ENCODE measurements at places on chromosomes 16 and 17.

DNA sequence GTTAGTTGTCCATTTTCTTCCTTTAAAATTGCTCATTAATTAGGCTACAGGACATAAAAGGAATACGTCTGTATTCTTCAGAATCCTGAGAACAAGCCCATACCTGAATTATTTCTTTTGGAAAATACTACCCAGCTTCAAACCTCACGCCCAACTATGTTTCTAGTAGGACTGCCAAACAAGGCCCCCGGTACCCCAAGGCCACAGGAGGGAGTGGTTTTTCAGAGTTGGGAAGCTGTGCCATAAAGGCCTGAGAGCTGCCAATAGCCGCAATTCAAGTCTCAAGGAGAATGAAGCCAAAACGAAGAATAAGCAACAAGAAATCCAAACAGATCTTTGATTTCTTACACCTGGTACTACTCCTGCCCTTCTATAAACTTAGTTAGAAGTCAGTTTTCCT is 48.3 kb downstream of the UBE2G1 start:
- DNase-seq = no peak

DNA sequence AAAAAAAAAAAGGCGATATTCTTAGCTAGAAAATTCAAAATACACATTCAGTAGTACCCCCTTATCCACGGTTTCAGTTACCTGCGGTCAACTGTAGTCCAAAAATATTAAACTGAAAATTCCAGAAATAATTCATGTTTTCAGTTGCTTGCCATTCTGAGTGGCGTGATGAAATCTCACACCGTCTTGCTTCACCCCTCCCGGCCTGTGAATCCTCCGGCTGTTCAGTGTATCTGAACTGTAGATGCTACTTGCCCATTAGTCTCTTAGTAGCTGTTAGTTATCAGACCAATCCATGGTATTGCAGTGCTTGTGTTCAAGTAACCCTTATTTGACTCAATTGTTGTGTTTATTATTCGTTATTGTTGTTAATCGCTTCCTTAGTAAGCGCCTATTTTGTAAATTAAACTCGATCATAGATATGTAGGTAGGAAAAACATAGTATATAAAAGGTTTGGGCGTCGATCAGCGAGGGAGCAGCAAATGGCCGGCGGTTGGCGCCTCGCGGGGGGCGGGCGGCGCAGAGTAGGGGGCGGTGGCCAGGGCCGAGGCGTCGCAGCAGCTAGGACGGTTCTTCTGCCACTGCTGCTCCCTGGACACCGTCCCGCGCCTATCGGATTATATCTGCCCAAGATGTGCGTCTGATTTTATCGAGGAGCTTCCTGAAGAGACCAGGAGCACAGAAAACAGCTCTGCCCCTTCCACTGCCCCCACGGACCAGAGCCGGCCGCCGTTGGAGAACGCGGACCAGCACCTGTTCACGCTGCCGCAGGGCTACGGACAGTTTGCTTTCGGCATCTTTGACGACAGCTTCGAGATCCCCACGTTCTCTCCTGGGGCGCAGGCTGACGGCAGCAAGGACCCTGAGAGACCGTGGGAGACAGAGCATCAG is 39.8 kb upstream of the AKAP1 start:
- DNase-seq = no peak

GRCh38 chr16:83994087-83994486 is 26.0 kb downstream of the NECAB2 start:
- DNase-seq = no peak

DNA sequence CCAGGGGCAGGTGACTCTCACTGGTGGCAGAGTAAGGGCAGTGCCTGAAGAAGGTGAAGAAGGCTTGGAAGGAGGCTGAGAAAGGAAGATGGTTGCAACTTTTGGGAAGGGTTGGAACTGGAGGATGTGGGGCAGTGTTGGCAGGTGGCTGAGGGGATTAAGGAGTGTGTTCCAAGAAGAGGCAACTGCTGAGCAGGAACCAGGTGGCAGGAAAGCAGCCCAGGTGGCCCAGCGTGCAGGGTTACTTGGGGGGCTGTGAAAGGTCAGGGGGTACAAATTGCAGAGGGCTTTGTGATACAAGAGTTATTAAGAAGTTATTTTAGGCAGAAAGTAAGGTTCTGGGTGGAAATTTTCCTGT is 28.6 kb downstream of the WSCD1 start:
- no peak for DNase-seq

GRCh38 chr16:67874372-67874771 is 1.5 kb downstream of the EDC4 start:
- DNase-seq = no peak

GRCh38 chr17:43140396-43141332 is 15.5 kb upstream of the BRCA1 start:
- DNase-seq = no peak

- DNase-seq = no peak
Measured at GRCh38 chr17:78143214-78144146, 2.7 kb upstream of the C17orf99 start.
